ENCODE measurements at places on chromosomes 1 and 21. TPM values are rescaled to one million over a fixed set of nuclear protein-coding genes. Genes with fewer than 3 reads are reported as not detected.

The SSBP3 gene
- 60.1 TPM for total RNA-seq

DNA sequence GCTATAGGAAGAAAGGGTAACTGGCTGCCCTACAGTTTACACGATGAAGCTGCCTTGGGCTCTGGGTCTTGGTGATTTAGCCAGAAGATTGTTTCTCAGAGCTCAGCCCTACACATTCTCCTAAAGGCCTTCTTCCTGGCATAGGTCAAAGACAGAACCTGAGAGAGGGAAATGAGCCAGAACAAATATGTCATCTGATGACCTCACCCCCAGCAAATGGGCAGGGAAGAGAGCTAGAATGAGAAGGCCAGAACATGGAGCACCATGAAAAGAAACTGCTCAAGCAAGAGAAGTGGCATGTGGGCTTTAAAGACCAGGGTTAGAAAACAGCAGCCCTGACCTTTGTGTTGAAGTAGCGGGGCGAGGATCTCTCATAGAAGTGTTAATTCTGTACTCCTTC, 5.5 kb upstream of the ILDR2 start:
- H3K27ac ChIP-seq, result no peak overlapping the region
- H3K36me3 ChIP-seq, result no peaks in the 10 kb centered on the region
- H3K27me3 ChIP-seq, result no peaks in the 10 kb centered on the region

The C1orf53 gene
- total RNA-seq, result 1.9 TPM

DNA sequence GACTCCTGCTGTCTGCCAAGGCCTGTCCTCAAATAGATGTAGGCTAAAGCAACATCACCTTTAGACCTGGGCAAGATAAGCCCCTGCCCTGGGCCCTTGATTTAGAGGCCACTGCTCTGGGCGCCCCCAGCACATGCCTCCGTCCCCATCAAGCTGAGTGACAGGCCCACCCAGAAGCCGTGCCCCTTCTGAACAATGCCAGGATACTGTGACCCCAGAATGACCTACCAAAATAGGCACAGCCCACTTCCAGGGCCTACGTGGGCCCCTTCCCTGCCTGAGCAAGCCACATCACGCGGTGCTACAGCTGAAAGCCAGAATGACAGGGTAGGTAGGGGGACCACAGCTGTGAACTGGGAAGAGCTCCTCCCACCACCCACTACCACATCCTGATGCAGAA, 24.7 kb upstream of the BECN2 start:
- H3K36me3 ChIP-seq, result no peaks in the 10 kb centered on the region
- no peaks in the 10 kb centered on the region for H3K27me3 ChIP-seq
- no peak for DNase-seq
- no peak overlapping the region for H3K4me3 ChIP-seq
- peaks cover 2% of the 10 kb centered on the region for H3K4me1 ChIP-seq
- H3K27ac ChIP-seq, result no peak overlapping the region

The PTGS2 gene
- total RNA-seq, result 2.9 TPM

The GRHL3 gene
- total RNA-seq, result 0.48 TPM

- no peaks in the 10 kb centered on the region for H3K36me3 ChIP-seq
- H3K4me1 ChIP-seq, result peaks cover 2% of the 10 kb centered on the region
- H3K4me3 ChIP-seq, result no peak overlapping the region
- DNase-seq, result no peak
These were observed 3.0 kb downstream of the UTP25 start for GRCh38 chr1:209830722-209831121.

- H3K4me3 ChIP-seq, result no peak overlapping the region
- no peak for DNase-seq
- no peaks in the 10 kb centered on the region for H3K36me3 ChIP-seq
- H3K4me1 ChIP-seq, result no peaks in the 10 kb centered on the region
These were observed 70.7 kb downstream of the LGR6 start for GRCh38 chr1:202264300-202264699.

DNA sequence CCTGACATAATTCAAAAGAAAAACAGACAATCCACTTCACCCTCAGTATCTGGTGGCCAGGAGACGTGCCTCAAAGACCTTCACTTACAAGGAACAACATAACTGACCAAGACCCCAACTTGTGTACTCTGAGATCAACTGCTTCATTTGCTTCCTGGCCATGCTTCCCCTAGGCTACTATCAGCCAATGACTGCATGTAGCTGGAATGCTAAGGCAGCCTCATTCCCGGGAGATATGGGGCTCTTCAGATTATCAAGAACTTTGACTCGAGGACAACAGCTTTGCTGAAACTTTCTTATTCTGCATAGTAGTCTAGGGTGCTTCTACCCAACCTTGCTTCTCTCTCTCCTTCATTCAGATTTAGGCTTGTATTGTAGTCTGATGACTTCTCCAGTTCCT, 11.7 kb upstream of the UCK2 start:
- H3K27me3 ChIP-seq, result no peaks in the 10 kb centered on the region
- no peaks in the 10 kb centered on the region for H3K36me3 ChIP-seq
- H3K4me3 ChIP-seq, result no peak overlapping the region
- no peak for DNase-seq

GRCh38 chr1:43963890-43964289, 5.9 kb upstream of the DPH2 start:
- no peak overlapping the region for H3K27ac ChIP-seq
- no peaks in the 10 kb centered on the region for H3K27me3 ChIP-seq
- DNase-seq, result no peak

The RIMS3 gene
- total RNA-seq, result 3.0 TPM

The CELSR2 gene
- 3.1 TPM for total RNA-seq

DNA sequence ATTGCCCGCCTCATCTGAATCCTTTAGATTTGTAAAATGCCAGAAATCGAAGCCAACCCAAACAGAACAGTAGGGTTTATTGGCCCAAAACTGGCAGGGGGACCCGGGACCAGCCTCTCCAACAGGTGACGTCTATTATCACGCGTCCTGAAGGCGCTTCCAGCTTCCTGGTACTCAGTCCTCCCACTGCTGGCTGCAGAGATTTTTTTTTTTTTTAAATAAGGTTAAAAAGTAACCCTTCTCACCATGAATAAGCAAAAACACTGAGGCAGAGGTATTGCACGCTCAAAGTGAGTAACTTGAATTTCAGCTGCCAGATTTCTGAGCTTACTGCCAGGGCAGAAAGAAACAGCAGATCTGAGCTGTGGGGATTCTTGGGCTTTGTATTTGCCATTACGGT, 54.4 kb upstream of the GCLM start:
- DNase-seq, result no peak
- H3K4me3 ChIP-seq, result no peak overlapping the region
- H3K4me1 ChIP-seq, result peaks cover 2% of the 10 kb centered on the region
- no peaks in the 10 kb centered on the region for H3K36me3 ChIP-seq

DNA sequence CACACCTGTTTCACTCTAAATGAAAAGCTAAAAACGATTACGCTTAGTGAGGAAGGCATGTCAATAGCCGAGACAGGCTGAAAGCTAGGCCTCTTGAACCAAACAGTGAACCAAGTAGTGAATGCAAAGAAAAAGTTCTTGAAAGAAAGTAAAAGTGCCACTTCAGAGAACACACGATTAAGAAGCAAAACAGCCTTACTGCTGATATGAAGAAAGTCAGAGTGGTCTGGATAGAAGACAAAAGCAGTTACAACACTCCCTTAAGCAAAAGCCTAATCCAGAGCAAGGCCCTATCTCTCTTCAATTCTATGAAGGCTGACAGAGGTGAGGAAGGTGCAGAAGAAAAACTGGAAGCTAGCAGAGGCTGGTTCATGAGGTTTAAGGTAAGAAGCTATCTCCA, 130.7 kb downstream of the SIPA1L2 start:
- DNase-seq, result no peak
- H3K4me1 ChIP-seq, result peaks cover 11% of the 10 kb centered on the region
- no peak overlapping the region for H3K4me3 ChIP-seq

GRCh38 chr1:201917362-201918033, 28.8 kb downstream of the SHISA4 start:
- no peaks in the 10 kb centered on the region for H3K36me3 ChIP-seq
- no peaks in the 10 kb centered on the region for H3K27me3 ChIP-seq
- no peak overlapping the region for H3K4me3 ChIP-seq

- no peaks in the 10 kb centered on the region for H3K27me3 ChIP-seq
- no peak overlapping the region for H3K4me3 ChIP-seq
- DNase-seq, result no peak
- no peaks in the 10 kb centered on the region for H3K36me3 ChIP-seq
- no peaks in the 10 kb centered on the region for H3K4me1 ChIP-seq
These were observed 31.7 kb upstream of the CAMTA1 start for GRCh38 chr1:6753320-6754140.

DNA sequence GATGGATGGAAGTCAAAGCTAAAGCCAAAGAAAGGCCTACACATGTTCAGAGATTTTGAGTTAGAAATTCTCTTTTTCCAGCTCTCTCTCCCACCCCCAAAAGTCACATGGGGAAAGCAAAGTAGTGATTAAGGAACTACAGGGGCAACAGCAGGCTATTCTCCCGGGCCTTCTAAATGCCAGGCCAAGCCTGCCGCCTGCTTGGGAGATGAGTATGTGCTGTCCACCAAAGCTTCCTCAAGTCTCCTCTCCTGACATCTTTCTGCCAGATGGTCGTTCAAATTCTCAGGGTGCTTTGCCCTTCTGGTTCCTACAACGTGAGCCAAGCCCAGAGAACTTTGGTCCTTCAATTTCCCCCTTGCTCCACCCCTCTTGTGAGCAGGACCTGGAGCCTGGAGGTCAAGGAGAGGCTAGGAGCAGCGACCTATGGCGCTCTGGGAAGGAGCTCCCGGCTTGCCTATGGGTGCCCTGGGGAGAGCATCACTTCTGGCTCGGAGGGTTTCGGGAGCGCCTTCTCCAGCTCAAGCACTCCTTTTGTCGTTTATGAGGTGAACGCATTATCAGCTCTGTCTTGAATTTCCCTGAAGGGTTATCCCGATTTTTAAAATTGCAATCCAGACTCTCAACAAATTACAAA, 4.4 kb upstream of the PRRX1 start:
- no peaks in the 10 kb centered on the region for H3K27me3 ChIP-seq
- no peak overlapping the region for H3K4me3 ChIP-seq
- no peaks in the 10 kb centered on the region for H3K36me3 ChIP-seq
- no peaks in the 10 kb centered on the region for H3K4me1 ChIP-seq

GRCh38 chr1:209797978-209798639, 7.8 kb downstream of the IRF6 start:
- H3K27ac ChIP-seq, result no peak overlapping the region
- no peaks in the 10 kb centered on the region for H3K4me1 ChIP-seq
- H3K27me3 ChIP-seq, result no peaks in the 10 kb centered on the region
- no peaks in the 10 kb centered on the region for H3K36me3 ChIP-seq

Measured in ovary (tissue), 10 donors.